ENCODE measurements at places on chromosomes 5 and 9.

GRCh38 chr5:160357861-160358411, 12.5 kb downstream of the C1QTNF2 start:
- DNase-seq: no peak

- DNase-seq: no peak
Measured at GRCh38 chr5:172144291-172144815, 43.7 kb downstream of the STK10 start.

DNA sequence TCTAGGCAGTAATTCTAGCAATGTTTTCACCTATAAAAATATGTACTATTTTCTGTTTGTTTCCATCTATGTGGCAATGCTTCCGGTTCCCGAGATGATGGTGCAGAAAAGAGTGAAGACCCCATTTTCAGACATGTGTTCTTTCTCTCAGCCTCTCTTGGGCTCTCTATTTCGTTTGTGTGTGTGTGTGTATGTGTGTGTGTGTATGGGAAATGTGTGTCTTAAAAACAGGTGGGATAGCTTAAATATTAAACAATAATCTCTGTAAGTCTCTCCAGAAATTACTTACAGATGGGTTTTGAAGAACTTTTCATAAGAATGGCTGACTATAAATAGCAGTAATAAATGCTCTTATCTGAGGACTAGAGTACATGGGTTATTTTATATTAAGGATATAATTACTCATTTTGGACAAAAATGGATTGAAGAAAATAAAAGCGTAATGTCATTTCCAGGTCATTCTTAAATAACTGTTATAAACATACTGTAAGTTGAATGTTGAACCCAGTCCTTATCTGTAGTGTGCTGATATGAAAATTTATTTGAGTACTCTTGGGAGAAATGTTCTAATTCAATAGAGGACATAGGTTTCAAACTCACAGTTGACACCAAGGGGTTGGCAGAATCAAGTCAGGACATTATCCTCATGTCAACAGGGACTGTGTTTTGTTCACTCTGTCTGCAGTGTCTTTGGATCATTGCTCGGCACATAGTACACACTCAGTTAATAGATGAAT, 31.1 kb downstream of the PCSK5 start:
- DNase-seq: no peak

DNA sequence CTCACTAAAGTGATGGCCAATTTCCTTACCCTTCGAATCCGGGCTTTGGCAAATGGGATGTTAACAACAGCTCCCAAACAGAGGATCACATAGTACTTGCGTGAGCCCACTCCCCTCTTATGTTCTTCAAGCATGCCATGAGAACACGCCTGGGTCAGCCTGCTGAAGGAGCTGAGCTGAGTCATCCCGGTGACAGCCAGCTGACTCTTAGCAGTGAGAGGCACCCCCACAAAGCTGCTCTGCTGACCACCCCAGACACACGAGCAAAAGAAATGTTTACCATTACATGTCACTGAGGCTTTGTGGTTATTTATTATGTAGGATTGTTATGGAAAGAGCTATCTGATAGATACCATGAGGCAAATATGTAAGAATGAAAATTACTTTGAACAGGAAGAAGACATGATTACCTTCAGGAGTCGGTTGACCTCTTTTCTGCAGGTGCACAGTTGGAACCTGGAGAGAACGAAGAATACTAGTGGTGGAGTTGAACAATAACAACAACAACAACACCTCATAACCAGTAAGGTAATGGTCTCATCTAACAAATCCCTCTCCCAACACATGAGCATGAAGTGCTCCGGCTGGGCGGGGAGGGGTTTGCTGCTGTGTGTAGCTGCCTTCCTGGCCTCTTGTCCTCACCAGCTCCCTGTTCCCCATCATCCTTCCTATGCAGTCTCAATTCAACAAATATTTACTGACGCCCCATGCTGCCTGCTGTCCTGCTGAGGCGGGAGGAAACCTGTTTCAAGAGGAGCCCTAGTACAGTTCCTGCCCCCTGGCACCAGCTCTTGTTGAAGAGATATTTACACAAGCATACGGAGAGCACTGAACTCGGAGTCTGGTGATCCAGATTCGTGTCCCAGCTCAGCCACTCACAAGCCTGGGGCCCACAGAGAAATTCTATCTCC, 69.4 kb upstream of the LHFPL2 start:
- no peak for DNase-seq

- DNase-seq: no peak
Measured at GRCh38 chr9:133759146-133759900, 21.2 kb upstream of the SARDH start.
